ENCODE measurements at places on chromosomes 3 and 15.

- no peak for DNase-seq
These were observed 4.7 kb downstream of the SEMA3G start for GRCh38 chr3:52440249-52440551.

DNA sequence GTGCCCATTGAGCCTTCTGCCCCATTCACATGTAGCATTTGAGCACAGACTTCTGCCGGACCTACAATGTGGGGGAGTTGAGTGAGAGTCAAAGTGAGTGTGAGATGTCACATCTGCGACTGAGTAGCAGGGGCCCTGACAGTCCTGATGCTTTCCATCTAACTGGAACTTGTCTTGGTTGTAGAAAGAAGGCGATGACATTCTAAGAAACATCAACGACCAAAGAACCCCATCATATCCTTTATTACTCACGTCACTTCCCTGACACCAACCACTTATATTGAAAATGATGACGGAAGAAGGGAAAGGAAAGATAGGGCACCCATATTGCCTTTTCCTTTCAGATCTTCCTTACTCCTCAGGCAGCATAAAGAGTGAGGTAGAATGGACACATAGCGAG is 30.5 kb downstream of the SMAD3 start:
- no peak for DNase-seq

- no peak for DNase-seq
These were observed 665.2 kb upstream of the ADAMTS9 start for GRCh38 chr3:65352951-65353350.

DNA sequence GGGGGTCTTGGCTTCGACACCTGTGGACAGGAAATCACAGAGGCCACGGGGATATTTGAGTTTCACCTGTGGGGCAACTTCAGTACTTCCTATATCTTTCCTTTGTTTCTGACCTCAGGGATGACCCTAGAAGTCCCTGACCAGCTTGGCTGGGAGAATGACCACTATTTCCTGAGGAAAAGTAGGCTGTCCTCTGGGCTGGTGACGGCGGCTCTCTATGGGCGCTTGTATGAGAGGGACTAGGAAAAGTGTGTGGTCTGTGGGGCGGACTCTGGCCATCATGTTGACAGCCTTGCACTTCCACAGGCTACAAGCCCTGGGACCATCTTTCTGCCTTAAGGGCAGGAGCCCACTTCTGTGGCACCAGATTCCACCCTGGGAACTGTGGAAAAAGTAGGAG is 43.7 kb downstream of the BTD start:
- DNase-seq: no peak

- no peak for DNase-seq
These were observed 98.5 kb downstream of the STAG1 start for GRCh38 chr3:136653628-136654027.

GRCh38 chr15:78306176-78306774 is 6.9 kb upstream of the SKIC8 start:
- no peak for DNase-seq

DNA sequence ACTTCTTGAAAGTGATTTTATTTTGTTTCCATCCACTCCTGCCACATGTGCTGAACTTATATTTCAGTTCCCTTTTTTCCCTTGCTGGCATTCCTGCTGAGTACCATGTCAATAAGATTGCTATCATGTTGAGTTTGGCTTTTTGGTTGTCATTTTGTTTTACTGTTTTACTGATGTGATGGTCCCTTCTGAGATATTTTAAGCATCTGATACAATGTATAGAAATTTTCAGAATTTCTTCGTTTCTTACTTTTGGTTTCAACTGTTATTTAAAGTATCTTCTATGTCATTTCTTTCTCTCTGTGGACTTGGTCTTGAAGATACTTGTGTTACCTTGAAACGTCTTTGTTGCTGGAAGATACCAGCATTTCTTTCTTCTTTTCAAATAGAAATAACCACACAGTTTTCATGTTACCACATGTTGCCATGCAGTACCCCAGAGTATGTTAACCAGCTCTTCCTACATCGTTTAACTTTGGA is 14.1 kb downstream of the SIDT1 start:
- DNase-seq: no peak

DNA sequence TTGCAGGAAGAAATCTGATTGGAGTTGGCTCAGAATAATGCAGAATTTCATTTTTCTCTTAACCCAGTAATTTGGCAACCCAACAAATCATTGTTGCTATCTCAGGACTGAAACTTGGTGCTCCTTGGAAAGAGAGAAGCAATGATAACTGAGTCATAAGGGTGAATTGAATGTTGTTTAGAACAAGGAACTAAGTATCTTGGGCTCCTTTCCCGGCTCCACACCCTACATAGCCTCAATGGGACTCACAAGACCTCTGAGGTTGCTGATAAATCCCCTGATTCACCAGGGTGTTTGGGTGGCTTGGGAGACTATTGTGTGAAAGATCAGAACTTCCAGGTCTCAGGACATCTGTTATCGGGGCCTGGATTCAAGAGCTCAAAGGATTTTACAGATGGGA is 7.8 kb upstream of the RAB8B start:
- DNase-seq: no peak

GRCh38 chr15:85742186-85742821 is 52.4 kb downstream of the KLHL25 start:
- DNase-seq: no peak

DNA sequence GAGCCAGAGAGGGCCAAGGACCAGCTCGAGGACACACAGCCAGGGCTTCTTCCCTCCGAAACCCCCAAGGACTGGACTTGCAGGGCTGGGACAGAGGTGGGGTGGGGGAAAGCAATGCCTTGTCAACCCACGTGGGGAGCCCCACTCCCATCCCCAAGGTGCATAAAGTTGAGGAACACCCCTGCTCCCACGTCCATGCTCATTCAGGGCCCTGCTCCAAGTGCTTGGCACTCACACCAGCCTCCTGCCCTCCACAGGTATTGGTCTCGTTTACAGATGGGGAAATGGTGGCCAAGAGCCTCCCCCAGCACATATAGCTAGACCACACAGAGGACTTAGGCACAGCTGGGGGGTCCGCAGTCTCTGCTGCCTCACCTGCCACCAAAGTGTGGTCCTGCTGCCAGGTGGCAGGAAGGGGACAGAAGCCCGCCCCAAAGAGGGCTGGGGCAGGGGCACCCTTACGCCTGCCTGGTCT is 50.5 kb upstream of the CSPG4 start:
- DNase-seq: no peak

DNA sequence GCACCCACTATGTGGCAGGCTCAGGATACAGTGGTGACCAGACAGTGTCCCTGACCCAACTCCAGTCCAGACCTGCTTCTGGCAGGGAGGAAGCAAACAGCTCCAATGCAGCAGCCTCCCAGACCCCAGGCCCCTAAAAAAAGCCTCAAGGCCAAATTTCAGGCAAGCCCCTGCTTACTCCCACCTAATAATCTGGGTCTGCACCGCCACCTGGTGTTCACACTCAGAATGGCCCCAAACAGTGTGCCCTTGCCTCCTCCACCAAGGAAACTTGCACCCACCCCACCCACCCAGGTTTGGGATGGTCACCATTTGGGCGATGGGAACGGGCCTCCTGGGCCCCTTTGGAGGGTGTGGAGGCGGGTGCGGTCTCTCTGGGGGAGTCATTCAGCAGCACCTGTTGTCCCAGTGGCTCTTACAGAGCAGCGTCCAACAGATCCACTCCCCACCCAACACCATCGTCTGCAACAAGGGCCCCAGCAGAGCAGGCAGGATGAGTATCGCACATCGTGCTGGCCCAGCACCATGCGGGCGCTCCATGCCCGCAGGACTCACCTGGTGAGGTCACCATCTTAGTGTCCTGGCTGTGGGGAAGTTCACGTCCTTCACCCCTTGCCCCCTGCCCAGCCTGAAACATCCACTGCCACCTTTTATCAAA is 17.3 kb downstream of the C3orf18 start:
- no peak for DNase-seq

All from stimulated activated CD8-positive, alpha-beta memory T cell treated with anti-CD3 and anti-CD28 coated beads, Interleukin-15, amount 100 ng/mL, for 4 hours (primary cell).